ENCODE measurements at places on chromosomes 1 and 21.

DNA sequence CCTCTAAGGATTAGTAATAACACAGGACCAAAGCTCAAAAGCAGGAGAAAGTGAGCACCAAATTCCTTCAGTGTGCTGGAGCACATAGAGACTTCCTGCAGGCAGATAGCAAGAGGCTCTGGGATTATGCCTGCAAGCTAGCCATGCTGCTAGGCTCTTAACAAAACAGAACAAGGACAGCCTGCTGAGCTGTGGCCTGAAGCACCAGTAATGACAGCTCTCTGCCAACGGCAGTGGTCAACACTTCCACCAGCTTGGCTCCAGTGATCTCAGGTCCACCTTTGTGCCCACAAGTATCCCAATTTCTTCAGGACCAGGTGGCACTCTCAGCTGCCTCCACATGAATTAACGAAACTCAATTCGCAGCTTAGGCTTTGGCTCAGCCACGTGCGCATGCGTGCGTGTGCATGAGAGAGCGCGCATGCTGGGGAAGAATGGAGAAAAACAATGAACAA, 64.2 kb downstream of the SLC45A1 start:
- peak; percentile 21 for DNase-seq

- no peak for DNase-seq
These were observed 5.7 kb upstream of the ABCG1 start for GRCh38 chr21:42213082-42213774.

GRCh38 chr1:200869753-200870391, 2.9 kb upstream of the GPR25 start:
- no peak for DNase-seq

DNA sequence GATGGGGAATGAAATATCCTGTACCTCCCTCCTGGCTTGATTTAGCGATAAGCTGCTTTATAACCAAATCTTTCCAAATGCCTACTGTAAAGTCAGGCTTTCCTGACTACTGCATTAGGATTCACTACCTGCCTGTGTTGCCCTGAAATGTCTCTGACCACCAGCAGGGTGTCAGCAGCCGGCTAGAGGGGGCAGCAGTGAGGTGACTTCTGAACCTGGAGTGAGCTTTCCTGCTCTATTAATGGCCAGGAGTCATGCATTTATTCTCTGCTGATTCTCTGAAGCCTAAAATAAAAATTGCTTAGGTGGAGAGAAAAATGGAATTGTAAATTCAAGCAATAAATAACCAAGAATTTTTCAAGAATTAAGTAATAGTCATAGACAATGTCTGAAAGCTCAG, 2.5 kb downstream of the BACE2 start:
- peak; percentile 53 for DNase-seq

DNA sequence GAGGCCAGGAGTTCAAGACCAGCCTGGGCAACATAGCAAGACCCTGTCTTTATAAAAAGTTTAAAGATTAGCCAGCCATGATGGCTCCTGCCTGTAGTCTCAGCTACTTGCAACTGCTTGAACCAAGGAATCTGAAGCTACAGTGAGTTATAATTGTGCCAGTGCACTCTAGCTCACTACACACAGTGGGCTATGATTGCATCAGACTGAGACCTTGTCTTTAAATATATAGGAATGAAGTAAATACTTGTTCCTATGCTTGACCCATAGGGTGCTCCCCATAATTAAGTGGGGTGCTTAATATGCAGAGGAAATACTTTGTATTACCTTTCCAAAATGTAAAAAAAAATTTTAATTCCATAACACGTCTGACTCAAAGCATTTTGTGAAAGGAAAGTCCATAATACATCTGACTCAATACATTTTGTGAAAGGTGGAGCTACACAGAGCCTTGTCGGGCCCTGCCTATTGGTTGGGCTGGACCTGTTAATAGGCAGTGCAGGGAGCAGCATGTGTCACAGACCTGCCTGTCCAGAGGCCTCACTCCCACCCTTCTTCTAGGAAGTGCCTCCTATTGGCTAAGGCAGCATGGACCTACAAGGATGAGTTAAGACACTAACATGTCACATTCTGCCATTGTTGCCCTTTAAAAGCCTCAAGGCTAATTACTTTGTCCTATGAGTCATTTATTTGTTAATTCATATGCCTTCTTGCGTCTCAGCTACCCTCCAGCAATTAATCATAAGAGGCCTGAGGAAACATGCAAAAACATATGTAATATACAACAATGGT, 33.6 kb downstream of the CD58 start:
- DNase-seq: no peak

DNA sequence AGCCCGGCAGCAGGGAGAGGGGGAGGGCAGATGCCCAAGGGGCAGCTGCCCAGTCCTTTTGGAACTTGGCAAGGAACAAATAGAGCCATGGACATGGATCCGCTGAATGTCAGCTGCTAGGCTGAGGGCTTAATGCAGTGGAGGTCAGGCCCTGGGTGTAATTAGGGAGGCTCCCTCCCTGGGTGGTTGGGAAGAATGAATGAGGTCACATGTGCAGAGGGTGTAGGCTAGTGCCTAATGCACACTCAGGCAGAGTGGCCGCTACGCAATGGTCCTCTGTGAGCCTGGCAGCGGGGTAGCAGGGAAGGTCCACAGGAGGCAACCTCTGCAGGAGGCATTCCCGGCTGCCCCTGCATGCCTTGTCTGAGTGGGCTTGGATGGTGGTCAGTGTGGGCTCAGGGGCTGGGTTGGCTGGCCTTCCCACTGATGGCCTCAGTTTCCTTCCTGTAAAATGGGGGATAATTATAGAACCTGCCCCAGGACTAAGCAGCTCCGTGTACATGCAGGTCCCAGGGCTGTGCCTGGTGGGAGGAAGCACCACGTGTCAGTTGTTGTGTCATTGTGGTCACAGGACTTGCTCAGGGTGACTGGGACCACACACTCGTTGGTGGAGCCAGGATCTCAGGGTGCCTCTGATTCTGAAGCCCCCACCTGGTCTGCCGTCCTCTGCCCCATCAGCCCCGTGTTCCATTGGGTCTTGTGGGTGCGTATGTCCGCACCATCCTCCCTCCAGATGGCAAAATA, 81.6 kb upstream of the ACTL8 start:
- DNase-seq: no peak

GRCh38 chr1:159196543-159196942, 8.1 kb upstream of the ACKR1 start:
- no peak for DNase-seq

DNA sequence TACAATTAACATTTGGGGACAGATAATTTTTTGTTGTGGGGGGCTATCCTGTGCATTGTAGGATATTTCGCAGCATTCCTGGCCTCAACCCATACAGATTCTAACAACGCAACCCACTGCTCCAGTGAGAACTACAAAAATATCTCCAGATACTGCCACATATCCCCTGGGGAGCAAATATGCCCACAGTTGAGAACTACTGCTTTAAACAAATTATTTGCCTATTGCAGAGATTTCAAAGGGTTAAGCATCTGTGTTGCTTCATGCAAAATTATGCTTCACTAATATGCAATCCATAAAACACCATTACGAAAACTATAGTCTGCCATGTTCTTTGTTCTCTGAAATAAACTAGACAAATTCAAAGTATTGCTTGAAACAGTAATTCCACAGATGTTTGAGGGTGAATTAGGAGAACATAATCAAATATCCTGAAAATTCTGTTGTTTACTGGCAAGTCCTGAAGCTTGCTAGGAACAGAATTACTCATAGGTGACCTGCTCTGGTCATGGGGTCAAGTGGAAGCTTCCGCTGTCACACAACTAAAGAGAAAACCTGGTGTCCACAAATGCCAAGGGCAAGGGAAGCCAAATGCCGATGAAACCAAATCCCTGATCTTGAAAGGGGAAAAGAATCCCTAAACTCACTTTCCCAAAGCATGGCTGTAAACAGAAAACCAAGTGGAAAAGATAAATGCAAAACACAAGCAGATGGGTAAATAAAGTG, 149.4 kb downstream of the RERE start:
- peak; percentile 50 for DNase-seq

DNA sequence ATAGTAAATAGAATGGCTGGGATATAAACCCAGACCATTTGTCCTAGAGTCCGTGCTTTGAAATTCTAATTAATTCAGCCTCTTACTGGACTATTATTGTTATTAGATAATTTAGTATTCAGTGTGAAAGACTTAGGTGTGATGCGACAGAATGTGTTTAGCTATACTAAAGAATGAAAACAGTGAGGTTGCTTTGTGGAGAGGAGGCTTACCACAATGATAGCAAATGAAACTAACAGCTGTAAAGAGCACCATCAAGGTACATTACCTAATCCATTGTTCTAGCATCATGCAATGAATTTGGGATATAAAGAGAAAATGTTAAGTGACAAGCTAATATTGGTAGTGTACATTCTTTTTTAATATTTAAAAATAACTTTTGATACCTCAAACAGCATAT, 911.1 kb downstream of the KCNT2 start:
- no peak for DNase-seq

DNA sequence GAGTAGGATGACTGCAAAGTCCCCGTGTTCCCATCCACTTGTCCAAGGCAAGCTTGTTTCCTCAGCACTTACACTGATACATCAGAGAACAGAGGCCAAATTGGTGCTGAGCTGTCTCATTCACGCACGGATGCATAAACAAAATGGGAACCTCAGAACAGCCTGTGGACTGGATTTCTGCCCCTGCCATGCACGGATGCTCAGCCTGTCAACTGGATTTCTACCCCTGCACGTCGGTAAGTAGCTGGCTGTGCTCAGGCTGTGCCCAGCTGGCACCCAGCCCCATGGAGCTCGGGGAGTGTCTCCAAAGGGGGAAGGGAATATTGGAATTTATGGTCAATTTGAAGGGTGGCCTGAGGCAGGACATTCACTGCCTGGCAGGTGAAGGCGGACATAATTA, 40.8 kb upstream of the TMPRSS2 start:
- DNase-seq: no peak

DNA sequence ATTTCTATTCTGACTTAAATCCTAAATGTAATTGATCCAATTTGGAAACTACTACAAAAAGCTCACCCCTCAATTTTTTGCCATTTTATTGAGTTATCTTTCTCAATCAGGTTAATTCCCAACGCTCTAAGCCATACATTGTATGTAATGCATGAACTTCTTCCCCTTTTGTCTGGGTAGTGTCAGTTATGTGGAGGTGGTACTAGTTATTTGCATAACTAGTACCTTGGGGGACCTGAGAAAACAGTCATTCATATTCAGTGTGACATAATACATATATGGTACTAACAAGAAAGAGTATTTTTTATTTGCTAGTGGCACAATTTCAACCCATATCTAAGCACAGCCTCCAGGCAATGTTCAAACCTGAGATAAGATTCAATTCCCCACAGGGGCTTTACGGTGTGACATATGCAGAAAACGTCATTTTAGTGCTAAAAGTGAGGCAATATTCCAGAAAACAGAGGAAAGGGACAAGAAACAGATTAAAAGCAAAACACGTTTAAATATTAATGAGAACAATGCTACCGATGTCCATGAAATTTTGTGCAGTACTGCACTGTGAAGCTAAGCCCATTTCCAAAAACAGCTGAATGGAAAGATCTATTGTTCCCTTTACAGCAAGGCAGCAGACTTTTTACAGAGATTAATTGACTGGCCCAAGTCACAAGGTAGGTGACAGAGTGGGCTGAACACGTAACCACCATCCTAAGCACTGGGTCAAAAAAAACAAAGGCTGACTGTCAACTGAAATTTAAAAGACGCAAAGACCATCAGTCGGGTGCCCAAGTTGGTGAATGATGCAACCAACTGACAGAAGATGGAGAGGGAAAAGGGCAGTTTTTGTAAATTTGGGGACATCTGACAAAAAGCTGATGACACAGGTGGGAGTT, 1.4 kb downstream of the HLCS start:
- no peak for DNase-seq

DNA sequence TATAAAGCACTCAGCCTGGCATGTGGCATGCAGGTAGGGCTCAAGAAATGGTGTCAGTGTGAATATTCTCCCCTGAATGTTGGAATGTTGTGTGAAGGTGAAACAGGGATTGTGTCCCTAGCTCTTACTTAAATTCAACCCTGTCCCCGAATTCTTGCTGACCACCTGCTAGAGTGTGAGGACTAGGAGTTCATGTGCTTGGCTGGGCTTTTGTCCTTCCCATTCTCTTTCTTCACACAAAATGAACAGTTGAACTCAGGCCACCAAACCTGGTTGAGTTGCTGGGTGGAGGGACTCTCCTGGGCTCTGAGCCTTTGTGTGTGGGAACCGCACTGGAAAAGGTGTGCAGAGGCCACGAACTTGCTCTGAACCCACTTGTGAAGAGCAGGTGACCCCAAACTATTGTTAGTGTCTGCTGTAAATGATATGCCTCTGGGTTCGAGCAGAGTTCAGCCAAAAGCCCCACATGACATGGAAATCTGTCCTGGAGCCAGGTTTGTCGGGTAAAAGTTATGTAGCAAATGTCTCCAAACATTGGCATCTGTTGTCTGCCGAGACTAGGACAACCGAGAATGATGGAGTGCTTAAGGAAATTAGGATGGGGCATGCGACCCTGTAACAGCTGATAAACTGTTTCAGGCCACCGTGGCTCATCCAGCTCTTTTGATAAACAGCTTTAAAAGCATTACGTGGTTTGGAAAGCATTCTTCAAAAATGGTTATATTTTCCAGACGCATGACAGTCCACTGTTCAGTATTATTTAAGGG, 144.2 kb downstream of the DHRS3 start:
- DNase-seq: no peak

DNA sequence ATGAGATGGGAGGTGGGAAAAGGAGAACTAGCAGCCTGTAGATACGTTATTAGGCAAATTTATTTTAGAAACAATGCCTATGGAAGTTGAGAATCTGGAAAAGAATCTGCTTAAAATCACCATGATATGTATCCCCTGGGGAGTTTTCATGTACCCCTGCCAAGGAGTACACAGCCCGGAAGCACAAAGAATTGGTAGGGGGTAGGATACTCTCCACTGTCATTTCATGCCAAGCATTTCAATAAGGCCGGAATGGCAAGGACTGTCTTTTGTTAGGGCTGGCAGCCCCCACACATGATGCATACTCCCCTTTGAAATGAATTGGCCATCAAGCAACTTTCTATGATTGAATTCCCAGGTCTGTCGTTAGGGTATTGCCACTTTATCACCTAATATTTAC, 111.5 kb upstream of the APP start:
- DNase-seq: no peak

- DNase-seq: no peak
These were observed 692.1 kb upstream of the ZP4 start for GRCh38 chr1:238582816-238583215.

- DNase-seq: no peak
These were observed 20.0 kb upstream of the DISP1 start for GRCh38 chr1:222794656-222795474.

GRCh38 chr1:53412285-53413174, 46.7 kb upstream of the DMRTB1 start:
- DNase-seq: no peak

GRCh38 chr21:33299181-33299752, 25.5 kb upstream of the IFNAR1 start:
- DNase-seq: no peak

- no peak for DNase-seq
These were observed 23.3 kb downstream of the TOMM20 start for GRCh38 chr1:235105051-235106043.

All from fibroblast of pulmonary artery (primary cell).